Stimulated activated CD8-positive, alpha-beta memory T cell treated with anti-CD3 and anti-CD28 coated beads, Interleukin-7, amount 100 ng/mL, for 1 hour (primary cell): ENCODE measurements at places on chromosomes 1 and 21.
A peak's percentile ranks its signal among the peaks of the same experiment; 100 is the strongest.

DNA sequence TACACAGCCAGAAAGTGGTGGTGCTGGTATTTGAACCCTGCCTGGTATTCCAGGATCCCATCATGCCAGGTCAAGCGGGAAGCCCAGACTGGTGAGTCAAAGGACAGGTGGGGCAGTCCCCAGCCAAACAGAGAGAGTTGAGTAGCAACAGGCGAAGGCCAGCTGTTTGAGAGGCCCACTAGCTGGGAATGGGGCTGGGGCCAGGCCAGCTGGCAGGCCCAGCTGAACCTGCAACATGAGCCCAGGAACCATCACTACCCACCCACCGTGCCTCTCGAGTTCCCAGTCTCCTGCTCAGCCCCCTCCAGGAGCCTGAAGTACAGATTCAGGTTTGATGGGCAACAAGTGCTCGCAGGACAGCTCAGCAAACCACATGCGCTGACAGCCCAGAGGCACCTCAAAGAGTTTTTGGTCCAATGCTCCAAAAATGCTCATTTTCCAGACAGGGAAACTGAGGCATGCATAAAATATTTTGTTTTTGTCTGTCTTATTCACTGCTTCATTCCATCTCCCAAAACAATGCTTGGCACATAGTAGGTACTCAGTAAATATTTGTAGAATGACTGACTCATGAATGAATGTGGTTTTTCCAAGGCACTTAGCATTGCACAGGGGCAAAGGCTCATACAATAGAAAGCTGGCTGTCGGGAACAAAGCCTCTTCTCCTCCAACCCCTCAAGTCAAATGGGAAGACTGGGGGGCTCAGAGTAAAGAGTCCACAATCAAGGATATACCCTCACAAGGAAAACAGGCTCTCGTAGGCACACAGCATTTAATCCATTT is 42.5 kb upstream of the CLIC4 start:
- DNase-seq: no peak

DNA sequence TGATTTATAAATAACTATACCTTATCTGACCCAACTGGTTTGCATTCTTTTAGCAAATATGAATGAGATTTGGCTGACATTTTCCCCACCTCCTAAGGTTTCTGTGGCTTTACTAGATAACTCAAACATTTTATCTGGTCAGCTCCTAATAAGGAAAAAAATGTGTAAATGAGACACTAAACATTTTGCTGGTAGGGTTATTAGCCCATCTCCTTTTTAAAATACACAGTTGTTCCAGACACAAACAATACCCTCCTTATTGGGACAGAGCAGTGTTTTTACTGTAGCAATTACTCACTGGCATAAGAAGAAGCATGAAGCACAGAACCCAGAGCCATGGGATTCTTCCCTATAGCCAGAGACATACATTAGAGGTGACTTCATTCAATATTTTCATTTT is 53.8 kb upstream of the NUF2 start:
- no peak for DNase-seq

- DNase-seq: no peak
These were observed 410.1 kb upstream of the PLXNA2 start for GRCh38 chr1:208654241-208654640.

GRCh38 chr1:230123280-230124185 is 56.5 kb downstream of the GALNT2 start:
- DNase-seq: no peak

- no peak for DNase-seq
These were observed 60.3 kb downstream of the GALNT2 start for GRCh38 chr1:230127105-230128054.

GRCh38 chr1:16402742-16403141 is 34.5 kb downstream of the SPATA21 start:
- no peak for DNase-seq

DNA sequence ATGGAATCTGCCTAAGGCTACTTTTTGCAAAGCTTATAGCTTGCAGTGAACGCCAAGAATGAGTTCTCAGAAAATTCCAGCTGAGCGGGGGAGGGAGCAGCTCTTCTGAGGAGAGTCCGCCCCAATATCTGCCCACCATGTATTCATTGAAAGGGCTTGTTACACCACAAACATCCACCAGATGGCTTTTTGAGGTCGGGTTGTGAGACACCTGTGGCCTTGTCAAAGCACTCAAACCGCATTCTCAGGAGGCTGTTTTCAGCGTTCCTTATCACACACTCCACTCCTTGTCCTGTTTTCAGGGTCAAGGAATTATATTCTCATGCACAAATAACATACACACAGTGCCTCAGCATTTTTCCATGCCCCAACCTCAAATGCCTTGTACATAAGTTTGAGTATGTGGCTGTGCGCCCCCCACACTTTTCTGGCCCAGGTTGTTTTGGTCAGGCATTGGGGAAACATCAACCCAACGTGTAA is 3.9 kb upstream of the C4BPB start:
- DNase-seq: peak; percentile 13

DNA sequence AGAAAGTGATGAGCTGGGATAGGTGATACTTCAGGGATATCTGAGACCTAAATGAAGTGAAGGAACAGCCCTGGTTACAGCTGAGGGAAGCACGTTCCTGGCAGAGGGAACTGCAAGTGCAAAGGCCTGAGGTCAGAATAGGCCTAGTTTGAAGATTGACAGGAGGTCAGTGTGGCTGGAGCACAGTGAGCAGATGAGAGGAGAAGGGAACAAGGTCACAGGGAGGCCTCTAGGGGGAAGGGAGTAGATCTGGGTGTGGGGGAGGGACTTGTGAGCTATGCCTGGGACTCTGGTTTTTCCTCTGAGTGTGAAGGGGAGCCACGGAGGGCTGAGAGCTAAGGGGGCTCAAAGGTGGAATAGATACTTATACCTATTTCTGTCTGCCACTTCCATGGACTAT is 736.4 kb downstream of the MATN1 start:
- no peak for DNase-seq

- no peak for DNase-seq
These were observed 7.4 kb upstream of the RGS2 start for GRCh38 chr1:192801451-192801850.

DNA sequence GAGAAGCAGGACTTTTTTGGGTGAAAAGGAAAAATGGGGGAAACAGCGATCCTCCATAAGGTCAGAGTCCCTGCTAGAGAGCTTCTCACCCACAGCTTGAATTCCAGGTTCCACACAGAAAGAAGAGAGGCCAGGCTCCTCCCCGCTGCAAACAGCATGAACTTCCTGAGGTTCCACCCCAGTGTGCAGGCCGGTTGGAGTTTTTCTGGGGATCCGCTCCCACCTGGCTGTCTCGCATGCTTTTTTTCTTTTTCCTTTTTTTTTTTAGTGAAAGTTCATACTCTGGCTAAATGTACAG is 595.1 kb upstream of the ZP4 start:
- DNase-seq: no peak

DNA sequence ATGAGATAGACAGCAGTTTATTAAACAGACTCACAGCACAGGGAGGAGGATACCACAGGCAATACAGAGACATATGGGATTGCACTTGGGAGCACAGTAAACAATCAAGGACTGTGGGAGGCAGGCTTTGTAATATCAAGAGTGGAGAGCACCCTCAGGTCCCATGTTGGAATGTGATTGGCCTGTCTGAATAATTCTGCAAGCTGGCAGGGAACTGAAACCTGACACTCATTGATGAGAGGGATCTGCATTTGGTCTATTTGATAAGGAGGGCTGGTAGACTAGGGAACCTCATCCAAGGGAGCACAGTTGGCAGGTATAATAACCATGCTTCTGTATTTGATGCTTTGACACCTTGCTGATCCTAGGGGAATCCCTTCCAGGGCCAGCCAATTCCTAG is 69.9 kb upstream of the PRMT6 start:
- DNase-seq: no peak

GRCh38 chr1:77627978-77628570 is 54.4 kb downstream of the ZZZ3 start:
- DNase-seq: no peak

DNA sequence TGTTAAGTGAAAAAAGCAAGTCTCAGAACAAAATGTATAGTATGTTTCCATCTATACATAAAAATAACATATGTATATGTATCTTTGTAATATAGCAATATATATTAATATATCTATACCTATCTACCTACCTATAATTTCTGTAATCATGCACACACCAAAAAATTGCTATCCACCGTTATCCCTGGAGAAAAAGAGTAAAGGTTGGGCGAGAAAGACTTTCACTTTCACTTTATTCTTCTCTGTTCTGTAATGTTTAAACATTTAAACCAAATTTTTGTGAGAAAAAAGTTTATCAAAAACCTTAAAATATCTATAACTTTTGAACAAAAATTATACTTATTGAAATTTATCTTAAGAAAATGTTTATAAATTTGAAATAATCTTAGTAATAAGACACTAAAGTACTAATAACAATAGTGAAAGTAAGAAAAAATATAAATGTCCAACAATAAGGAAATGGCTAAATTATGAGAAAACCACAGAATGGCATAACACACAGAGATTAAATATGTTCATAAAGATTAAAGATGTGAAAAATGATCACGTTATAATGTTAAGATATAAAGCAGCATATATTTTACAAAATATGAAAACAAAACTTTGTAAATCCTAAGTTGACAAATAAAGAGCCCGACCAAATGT is 74.0 kb upstream of the LRRC53 start:
- no peak for DNase-seq

- no peak for DNase-seq
These were observed 23.0 kb upstream of the SLC1A7 start for GRCh38 chr1:53165408-53165961.

DNA sequence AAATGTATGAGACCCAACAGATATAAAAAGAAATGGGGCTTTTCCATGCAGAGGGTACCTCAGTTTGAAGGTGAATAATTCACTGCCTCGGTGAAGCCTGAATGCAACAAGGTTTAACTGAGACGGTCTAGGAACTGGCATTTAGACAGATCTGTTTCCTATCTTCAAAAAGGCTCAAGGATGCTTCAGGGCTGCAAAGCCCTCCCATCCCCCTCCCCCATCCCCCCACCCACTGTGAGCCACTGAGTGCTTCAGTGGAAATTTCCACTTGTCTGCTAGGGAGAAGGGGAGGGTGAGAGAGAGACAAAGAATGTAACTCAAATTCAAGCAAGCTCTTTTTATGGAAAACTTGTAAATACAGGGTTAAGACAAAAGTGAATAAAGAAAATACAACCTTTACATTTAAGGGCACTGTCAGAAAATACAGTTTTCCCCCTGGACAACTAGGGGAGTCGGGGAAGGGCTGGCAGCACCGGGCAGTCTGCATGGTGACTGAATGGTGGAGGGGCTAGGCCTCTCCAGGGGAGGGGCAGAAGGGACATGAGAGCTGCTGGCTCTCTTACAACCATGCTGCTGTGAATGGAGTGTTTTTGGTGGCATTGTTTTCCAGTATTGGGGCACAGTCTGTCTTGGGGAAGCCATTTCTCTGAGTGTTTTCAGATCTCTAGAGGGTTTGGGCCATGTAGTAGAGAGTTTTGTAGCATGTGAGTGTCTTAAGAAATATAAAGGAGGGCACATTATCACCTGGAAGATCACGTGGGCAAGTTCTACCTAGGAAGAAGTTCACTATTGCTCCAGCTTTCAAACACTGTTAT is 56.7 kb downstream of the MRPS6 start:
- DNase-seq: no peak

GRCh38 chr1:39802496-39803260 is 14.0 kb upstream of the BMP8B start:
- DNase-seq: no peak

- DNase-seq: no peak
These were observed 36.1 kb upstream of the RUNX3 start for GRCh38 chr1:24966121-24966723.

DNA sequence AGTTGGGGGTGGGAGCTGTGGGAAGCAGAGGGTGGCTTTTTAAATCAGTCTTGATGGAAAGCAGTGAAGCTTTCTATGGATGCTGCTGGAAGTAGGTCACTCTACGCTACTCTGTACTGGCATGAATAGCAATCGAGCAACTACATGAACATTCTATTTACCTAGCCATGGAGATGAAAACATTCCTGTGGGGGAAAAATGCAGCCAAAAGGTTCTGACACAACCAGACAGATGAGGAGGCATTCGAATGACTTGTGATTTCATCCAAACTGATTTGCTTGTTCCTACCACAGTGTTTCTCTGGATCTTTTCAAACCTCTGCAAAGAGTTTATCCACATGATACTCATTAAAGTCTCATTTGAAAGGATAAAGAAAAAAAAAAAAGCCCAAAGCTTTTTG is 95.0 kb downstream of the ASTN1 start:
- no peak for DNase-seq

DNA sequence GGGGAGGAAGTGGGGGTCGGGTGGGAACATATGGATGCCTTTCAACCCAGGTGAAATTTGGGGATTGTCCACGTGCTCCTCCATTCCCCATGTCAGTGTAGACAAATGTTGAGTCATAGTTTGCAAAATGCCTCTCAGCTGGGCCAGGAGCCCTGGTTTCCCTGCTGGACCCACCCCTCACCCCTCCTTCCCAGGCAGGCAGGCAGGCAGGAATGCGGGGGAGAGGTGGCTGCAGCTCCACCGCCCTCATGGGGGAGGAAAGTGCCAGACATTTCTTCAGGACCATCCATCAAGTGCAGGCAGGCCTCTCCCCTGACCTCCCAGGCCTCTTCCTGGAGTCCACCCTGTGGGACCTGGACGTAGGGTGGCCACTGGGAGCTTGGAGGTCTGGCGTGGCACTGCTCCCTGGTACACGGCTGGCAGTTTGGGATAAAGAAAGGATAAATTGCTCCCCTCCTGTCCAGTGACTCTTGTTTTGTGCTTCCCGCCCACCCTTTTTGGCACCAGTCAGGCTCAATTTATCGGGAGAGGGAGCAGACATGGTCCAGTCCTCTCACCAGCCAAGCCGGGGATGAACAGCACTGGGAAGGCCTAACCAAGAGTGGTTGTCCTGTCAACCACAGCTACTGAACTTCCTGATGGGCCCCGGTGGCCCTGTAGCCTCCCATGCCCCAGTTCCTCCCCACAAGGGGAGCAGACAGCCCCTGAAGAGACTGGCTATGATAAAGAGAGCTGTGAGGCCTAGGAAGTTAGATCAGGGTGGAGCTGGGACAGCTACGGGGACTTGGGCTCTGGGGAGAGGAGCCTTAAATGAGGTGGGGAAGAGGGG is 18.9 kb downstream of the NPR1 start:
- no peak for DNase-seq

DNA sequence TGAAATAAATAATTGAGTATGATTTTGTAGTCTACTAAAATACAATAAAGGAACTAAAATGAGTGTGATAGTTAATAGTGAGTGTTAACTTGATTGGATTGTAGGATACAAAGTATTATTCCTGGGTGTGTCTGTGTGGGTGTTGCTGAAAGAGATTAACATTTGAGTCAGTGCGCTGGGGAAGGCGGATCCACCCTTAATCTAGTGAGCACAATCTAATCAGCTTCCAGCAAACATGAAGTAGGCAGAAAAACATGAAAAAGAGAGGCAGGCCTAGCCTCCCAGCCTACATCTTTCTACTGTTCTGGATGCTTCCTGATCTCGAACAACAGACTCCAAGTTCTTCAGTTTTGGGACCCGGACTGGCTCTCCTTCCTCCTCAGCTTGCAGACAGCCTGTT is 1716.6 kb downstream of the MRPL39 start:
- no peak for DNase-seq

GRCh38 chr1:4724695-4725250 is 70.4 kb downstream of the AJAP1 start:
- no peak for DNase-seq
